ENCODE measurements at places on chromosomes 13 and 19.

DNA sequence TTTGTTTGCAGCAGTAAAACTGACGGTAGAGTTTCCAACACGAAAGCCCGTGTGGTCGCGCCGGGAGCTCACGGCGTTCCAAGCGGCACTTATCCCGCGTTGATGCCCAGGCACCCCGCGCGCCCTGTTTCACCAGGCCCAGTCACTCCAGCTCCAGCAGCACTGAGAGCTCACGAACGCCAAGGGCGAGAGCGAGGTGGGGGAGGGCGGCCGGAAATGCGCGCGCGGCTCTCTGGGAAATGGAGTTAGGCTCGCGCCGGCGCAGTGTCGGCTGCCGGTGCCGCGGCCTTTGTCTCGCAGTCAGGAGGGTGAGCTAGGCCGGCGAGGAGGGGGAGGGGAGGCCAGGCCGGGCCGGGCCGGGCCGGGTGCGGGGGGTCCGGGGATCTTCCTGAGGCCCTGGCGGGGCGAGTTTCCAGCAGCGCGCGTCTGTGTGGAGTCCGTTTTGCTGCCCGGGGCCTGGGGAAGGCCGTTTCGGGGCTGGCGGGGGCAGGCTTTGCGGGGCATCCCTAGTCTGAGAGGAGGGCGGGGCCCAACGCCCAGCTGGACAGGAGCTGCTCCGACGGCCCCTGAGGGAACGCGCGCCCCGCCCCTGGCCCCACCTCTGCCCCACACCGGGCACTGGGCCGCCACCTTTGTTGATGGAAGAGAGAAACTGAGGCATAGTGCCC is at the start of gene ZNF135:
TSS of gene ZNF135 (plus strand) at position 280 of the 668 bp plus-strand sequence. CDS start 721 bp downstream, outside the sequence.
- peak; percentile 37 for DNase-seq

DNA sequence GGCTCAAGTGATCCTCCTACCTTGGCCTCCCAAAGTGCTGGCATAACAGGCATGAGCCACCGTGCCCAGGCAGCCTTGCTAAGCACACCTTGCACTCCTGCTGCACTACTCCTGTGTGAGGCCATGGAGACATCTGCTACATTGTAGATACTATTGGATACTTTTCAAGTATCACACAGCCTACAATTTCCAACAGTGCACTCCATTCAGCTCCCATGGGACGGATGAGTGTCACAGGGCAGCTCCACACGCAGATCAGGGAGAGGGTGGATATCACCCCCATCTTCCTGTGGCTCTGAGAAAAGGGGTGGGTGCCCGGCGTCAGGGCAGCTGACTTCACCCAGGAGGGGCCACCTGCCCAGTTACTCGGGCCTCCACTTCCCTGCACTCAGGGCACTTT is 39.1 kb upstream of the CCNE1 start:
- no peak for DNase-seq

GRCh38 chr19:29040951-29041350 is 172.0 kb downstream of the UQCRFS1 start:
- DNase-seq = no peak

DNA sequence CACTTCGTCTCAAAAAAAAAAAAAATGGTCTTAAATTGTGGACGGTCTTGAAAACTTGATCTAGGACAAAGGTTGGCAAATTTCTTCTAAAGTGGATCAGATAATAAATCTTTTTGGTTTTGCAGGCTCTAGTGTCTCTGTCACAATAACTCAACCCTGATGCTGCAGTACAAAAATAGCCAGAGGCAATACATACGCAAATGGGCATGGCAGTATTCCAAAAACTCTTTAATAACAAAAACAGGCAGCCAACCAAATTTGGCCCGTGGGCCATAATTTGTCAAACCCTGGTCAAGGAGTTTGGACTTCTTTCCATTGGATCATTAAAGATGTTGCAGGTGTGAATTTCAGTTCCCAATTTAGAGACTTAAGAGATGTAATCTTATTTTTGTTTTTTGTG is 93.5 kb upstream of the MRI1 start:
- DNase-seq = no peak

GRCh38 chr19:918481-919198 is 1.5 kb downstream of the KISS1R start:
- DNase-seq = no peak

- no peak for DNase-seq
Measured at GRCh38 chr13:78040205-78040830, 121.7 kb upstream of the EDNRB start.

DNA sequence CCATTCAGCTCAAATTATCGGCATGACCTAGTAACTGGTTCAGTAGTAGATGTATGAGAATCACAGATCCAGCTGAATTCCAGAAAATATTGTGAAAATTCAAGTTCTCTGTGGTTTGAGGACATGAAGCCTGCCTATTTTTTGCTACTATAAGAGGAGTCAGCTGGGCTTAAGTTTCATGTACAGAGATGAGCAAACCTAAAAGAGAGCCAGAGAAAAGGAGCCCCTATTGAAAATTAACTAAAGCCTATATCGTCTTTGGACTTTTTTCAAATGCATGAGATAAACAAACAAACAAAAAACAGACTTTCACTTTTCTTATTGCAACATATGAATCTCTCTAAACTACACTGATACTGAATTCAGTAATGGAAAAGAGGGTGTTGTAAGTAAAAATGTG is 106.8 kb upstream of the SPRY2 start:
- no peak for DNase-seq

GRCh38 chr13:38769526-38769925 is 82.6 kb downstream of the FREM2 start:
- no peak for DNase-seq

GRCh38 chr19:3068071-3068470 is 5.8 kb upstream of the TLE5 start:
- no peak for DNase-seq

DNA sequence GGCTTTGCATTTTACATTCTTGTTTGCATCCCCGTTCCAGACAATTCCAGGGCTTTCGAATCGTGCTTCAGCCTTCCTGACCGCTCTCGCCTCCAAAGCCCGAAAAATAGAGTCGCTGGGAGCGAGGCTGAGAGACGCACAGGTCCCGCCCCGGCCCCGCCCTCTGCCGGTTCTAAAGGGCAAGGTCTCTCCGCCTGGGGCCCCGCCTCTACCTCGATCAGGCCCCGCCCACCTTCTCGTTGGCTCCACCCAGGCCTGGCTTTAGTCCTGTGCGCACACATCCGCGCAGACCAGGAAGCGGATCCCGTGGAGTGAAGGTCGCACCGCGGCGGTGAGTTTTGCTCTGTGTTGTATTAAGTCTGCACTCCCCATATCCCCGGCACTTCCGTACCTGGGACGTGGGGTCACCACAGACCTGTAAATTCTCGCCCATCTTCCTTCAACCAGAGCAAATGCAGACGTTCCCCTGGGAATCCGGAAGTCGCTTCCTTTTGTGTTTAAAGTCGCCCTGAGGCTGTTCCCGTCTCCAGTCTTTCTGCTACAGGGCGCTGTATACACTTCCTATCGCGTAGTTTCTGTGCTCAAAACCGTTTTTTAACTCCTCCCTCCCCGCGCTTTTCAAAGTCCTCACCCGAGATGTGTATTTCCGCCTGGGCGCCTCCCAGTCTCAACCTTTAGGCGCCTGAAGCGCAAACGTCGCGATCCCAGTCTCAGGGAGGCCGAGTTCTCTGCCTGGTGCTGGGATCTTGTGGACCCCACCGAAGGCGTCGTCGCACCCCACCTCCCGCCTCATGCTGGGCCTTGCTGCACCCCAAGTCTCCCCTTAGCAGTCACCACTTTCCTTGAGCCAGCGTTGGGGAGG is at the start of gene ZNF701:
TSS of gene ZNF701 (plus strand) at position 288 of the 862 bp plus-strand sequence. CDS start 3,861 bp downstream, outside the sequence.
- peak; percentile 95 for DNase-seq

DNA sequence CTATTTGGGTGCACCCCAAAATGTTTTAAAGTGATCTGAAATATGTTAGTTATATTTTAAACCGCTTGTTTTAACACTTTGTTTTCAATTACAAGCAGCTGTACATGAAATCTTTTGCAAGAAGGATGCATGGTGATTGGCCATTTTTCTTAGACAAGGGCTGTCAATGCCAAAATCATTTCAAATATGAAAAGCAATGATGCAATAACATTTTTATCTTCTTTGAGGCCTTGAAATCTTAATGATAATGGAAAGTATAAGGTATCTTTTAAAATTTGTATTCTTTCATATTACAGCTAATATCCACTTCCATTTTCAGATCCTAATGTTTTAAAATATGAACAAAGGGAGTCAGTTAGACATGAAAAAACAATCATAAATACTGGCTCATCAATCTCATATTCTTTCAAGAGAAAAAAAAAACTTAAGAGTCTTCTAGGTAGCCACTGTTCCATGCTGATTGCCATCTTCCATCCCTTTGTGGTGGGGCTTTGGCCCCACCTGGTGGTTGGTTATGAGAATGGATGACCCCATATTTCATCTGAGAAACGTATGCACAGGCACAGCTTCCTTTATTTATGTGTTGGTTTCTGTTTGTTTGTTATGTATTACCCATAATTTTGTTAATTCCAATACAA is 330.3 kb upstream of the MIR17HG start:
- DNase-seq = no peak

DNA sequence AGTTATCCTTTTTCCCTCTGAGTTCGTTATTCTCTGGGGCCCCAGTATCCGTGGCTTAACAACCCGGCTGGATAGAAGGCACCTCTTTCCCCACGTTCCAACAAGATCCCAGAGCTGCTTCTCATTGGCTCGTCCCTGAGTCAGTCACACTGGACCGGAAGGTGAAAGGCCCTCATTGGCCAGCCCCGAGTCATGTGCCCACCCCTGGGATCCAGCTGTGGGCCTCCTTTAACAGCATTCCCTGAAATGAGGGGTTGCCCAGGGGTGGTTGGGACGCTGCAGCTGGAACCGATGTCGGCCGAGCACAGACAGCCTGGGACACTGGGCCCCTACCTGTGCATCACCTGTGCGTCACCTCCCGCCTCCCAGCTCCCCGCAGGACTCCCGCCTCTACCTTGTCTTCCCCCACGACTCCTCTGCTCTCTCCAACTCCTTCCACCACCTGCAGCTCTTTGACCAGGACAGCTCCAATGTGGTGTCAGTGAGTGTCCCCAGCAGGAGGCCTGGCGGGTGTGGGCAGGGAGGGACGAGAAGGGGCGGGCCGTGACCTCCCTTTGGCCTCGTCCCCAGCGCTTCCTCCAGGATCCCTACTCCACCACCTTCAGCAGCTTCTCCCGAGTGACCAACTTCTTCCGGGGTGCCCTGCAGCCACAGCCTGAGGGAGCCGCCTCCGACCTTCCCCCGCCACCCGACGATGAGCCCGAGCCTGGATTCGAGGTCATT is 4.3 kb downstream of the TBC1D17 start:
- no peak for DNase-seq

DNA sequence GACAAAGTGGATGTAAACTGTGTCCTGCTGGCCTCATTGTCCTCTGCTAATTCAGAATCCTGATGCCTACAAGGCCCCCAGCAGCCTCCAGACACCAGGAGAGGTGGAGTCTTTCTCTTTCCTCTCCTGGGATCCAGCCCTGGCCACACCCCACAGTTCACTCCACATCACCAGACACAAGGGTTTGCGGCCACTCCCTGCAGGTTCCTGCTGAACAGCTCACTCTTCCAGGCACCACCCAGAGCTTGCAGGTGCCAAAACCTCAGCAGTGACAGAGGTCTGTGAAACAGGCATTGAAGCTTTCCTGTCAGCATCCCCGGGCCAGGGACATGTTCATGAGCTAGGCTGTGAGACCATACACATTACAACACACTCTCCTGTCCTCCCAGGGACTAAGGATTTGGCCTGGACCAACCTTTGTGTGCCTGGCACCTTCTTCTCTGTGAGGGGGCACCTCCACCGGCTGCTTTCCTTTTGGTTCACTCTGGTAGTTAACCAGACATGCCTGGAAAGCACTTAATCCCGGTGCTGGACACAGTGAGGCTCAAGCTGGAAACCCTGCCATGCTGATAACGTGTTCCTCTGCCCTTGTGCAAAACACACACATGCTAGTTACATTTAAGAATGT is 11.1 kb upstream of the ATP12A start:
- no peak for DNase-seq

Data from activated T-cell treated with anti-CD3 and anti-CD28 coated beads for 4 hours (primary cell).